ENCODE measurements at places on chromosomes 11 and 22.
A peak's percentile ranks its signal among the peaks of the same experiment; 100 is the strongest.

- no peak for DNase-seq
Observed at GRCh38 chr11:111538407-111539114, 2.0 kb upstream of the LAYN start.

- DNase-seq, result no peak
Observed at GRCh38 chr22:47533961-47534803, 771.7 kb downstream of the TBC1D22A start.

DNA sequence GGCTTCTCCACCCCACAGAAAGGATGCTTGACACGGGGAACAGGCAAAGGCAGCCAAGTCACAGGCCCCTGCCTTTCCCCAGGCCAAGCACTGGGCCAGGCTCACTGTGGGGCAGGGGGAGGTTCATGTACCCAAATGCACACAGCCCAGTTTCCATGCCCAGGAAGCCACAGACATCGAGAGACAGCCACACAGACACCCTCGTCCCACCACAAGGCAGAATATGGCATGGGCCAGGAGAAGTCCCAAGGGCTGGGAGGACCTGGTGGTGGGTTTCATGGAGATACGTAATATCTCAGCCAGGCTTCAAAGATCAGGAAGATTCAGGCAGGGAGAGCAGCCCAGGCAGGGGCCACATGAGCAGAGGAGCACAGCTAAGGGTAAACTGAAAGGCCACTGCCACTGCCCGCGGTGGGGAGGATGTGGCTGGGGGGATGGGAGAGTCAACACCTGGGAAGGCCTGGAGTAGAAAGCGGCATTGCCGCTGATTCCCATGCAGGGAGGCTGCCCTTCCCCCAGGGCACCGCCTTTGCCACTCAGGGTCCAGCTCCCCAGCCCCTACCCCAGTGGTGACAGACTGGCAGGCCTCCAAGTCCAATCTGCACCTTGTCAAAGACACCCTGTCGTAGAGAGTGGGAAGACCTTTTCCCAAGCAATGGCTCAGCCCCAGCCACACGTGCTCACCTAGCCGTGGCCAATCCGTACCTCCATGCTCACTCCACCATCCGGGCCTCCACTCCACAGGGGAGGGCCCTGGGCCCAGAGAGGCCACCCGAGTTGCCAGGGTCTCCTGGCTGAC, 2.4 kb upstream of the MFNG start:
- no peak for DNase-seq

- DNase-seq, result no peak
Observed at GRCh38 chr11:104146421-104146820, 17.5 kb downstream of the PDGFD start.

- no peak for DNase-seq
Observed at GRCh38 chr11:16895306-16895705, 118.9 kb downstream of the PLEKHA7 start.

- DNase-seq, result no peak
Observed at GRCh38 chr22:35530700-35531099, 9.9 kb upstream of the RASD2 start.

DNA sequence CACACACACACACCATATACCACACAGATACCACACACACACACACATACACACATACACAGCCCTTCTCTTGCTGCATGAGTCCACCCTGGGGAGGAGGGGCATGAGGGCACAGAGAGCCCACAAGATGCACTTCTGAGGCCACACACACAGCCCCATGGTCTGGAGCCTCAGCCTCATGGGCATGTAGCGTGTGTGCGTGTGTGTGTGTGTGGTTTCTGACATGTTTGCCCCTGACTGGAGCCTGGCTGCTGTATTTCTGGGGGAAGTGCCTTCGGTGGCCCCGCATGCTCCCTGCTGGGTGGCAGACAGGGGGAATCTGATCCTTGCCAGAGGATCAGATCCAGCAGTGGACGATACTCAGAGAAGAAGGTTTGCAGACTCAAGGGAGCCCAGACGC, 97.0 kb upstream of the PRR5 start:
- DNase-seq, result no peak

DNA sequence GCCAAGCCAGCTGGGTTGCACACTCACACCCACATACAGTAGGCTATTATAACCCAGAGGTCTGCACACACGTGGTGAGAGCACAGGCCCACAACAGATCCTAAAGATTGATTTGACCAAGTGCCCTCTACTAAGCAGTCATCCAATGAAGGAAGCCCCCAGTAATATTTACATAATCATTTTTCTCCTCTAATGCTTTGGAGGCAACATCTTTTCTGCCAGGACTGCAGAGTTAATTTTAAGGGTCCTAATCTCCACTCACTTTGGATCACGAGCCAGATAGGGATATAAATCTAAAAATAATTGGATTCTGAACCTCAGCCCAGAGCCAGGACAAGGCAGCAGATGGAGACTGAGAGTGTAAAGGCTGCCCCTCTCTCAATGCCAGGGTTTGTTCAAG, 49.1 kb upstream of the MTNR1B start:
- DNase-seq, result no peak

DNA sequence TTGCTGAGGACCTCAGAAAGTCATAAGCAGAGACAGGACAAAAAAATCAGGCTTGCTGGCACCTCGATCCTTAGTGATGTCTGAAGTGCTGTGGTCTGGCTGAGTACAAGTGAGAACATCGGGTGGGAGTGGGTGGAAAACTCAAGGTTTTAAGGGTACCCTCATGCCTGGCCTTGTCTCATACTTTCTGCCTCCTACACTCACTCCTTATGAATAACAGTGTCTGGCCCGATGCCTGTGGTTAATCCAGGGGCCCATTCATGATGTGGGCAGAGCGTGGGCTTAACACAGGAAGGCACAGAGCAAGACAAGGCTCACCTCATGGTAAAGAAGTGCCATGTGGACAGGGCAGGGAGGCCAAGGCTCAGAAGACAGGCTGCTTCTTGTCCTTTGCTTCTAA, 11.0 kb upstream of the UCP3 start:
- DNase-seq, result peak; percentile 32

DNA sequence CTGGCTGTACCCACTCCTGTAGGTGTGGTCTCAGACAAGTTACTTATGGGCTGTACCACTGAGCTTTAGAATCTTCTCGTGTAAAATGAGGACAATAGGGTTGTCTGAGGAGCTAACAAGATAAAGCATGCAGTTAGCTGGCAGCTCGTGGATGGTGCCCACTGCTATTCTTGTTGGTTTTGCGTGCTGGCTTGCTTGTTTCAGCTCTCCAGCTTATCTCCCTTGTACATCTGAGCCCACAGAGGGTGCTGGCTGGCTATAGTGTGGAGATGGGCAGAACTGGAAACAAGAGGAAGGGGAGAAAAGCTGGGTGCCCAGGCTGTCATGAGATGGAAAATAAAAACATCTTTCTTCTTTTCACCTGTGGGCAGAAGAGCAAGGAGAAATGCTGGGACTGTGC, 46.5 kb upstream of the GALNT18 start:
- no peak for DNase-seq

- no peak for DNase-seq
Observed at GRCh38 chr11:64000740-64001483, 14.7 kb downstream of the OTUB1 start.

- no peak for DNase-seq
Observed at GRCh38 chr11:43404406-43404805, 45.7 kb downstream of the TTC17 start.

GRCh38 chr22:29330753-29331152, 15.3 kb upstream of the RASL10A start:
- DNase-seq, result no peak

GRCh38 chr11:88169471-88169870, 5.8 kb downstream of the RAB38 start:
- no peak for DNase-seq

- DNase-seq, result no peak
Observed at GRCh38 chr22:30460147-30460546, 11.7 kb downstream of the SEC14L3 start.

DNA sequence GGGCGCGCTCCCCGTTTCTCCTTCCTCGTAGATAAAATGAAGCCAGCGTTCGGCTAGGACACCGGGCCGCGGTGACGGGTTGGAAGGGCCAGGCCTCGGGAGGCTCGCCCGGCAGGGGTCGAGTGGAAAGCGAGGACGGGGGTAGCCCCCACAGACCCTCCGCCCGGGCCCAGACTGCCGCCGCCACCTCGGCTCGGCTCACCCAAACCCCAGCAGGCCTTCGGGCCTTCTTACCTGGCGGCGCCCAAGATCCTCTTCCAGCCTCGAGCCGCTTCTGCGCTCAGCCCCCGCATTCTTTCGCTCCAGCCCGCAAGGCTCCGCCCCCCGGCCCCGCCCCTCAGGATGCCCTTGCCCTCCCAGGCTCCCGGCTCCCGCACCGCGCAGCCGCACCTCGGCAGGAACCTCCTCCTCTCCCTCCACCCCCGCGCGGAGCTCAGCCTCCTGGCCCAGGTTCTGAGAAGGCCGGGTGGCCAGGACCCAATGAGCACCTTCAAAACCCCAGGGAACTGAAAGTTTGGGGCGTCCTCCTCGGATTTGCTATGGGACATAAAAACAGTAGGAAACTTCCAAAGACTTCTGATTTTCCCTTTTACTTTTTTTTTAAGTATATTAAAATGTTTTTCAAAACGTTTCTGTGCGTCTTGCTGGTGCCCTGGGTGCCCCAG, at the start of gene CD59:
Gene CD59, minus strand, starts transcription at position 276 of the 665 bp plus-strand sequence. CDS start 13,978 bp downstream, outside the sequence.
- peak; percentile 92 for DNase-seq

- no peak for DNase-seq
Observed at GRCh38 chr11:73528483-73529203, 69.3 kb downstream of the FAM168A start.

- DNase-seq, result no peak
Observed at GRCh38 chr11:134515081-134515960, 103.3 kb upstream of the B3GAT1 start.

DNA sequence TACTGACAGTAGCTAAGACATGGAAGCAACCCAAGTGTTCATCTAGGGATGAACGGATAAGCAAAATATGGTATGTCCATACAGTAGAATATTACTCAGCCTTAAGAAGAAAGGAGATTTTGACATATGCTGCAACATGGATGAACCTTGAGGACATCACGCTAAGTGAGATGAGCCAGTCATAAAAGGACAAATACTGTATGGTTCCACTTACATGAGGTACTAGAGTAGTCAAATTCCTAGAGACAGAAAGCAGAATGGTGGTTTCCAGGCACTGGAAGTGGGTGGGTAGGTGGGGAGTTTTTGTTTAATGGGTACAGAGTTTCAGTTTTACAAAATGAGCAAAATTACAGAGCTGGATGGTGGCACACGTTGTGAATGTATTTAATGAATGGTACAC, 18.1 kb downstream of the CHST1 start:
- DNase-seq, result no peak

- DNase-seq, result no peak
Observed at GRCh38 chr11:133906746-133907145, 50.0 kb downstream of the IGSF9B start.

- DNase-seq, result no peak
Observed at GRCh38 chr11:46162700-46163099, 41.4 kb upstream of the PHF21A start.

GRCh38 chr11:21987261-21987660, 205.6 kb upstream of the ANO5 start:
- no peak for DNase-seq

- no peak for DNase-seq
Observed at GRCh38 chr11:69922015-69922595, 102.9 kb upstream of the FGF3 start.

GRCh38 chr11:133524488-133524887, 7.8 kb downstream of the OPCML start:
- DNase-seq, result no peak

GRCh38 chr11:117020287-117020686, 77.9 kb downstream of the SIK3 start:
- DNase-seq, result no peak

- no peak for DNase-seq
Observed at GRCh38 chr11:118606157-118606843, 1.1 kb upstream of the PHLDB1 start.

GRCh38 chr11:5605849-5606248, 9.4 kb downstream of the TRIM6 start:
- no peak for DNase-seq

GRCh38 chr11:100574894-100575769, 112.0 kb upstream of the ARHGAP42 start:
- no peak for DNase-seq

DNA sequence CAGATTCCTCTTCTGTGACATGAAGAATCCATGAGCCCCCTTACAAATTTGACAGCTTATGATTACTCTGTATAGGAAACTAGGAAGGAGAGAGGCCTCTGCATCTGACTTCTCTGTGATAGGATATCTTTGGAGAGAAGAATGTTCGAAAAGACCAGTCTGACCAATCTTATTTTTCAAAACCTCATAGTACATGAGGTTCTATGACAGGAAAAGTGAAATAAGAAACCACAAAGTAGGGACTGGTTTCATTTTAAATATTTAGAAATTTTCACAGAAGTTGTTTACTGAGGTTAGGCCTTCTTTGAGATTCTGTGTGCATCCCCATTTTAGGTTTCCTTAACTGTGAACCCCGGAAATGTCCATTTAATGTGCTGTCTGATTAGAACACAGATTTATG, 2.1 kb upstream of the OR4X1 start:
- no peak for DNase-seq

- no peak for DNase-seq
Observed at GRCh38 chr22:46251816-46252380, 1.8 kb upstream of the CDPF1 start.

DNA sequence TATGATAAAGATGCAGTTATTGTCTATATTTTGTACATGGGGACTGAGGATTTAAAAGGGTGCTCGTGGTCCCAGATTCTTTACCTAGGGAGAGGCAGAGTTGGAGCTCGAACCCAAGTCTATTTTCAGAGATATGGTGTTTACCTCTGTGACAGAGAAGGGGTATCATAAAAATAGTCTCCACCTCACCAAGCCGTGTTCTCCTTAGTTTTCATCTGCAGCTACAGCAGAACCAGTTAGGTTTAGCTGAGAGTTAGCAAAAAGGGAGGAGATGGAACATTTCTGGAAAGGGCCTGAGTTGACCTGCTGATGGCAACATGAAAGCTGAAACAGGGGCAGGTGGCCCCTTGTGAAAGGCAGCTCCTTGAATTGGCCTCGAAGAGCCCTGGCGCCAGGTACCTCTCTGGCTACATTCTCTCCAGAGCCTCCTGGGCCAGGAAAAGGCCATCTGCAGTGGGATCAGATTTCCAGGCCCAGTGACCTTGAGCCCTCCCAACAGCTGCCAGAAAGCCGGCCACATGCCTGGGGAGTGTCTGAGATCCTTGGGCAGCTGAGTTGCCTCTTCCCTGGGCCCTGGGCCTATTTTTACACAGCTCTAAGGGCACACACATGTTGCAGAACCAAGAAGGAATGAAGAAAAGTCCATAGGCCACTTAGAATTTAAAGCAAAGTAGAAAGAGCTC, 136.6 kb downstream of the NAV2 start:
- DNase-seq, result no peak

Measured in stimulated activated CD4-positive, alpha-beta T cell treated with anti-CD3 and anti-CD28 coated beads, Interleukin-2, amount 100 ng/mL, for 4 hours (primary cell).